ENCODE measurements at places on chromosomes 11 and 22.
A peak's percentile ranks its signal among the peaks of the same experiment; 100 is the strongest.

DNA sequence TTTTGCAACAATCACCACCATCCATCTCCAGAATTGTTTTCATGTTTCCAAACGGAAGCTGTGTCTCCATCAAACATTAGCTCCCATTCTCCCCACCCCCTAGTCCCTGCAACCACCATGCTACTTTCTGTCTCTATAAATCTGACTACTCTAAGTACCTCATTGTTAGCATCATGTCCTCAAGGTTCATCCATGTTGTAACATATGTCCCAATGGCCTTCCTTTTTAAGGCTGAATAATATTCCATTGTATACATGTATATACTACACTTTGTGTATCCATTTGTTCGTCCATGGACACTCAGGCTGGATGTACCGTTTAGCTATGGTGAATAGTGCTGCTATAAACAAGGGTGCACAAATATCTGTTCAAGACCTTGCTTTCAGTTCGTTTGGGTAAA lies 8.2 kb upstream of the DPF2 start:
- no peak for DNase-seq

DNA sequence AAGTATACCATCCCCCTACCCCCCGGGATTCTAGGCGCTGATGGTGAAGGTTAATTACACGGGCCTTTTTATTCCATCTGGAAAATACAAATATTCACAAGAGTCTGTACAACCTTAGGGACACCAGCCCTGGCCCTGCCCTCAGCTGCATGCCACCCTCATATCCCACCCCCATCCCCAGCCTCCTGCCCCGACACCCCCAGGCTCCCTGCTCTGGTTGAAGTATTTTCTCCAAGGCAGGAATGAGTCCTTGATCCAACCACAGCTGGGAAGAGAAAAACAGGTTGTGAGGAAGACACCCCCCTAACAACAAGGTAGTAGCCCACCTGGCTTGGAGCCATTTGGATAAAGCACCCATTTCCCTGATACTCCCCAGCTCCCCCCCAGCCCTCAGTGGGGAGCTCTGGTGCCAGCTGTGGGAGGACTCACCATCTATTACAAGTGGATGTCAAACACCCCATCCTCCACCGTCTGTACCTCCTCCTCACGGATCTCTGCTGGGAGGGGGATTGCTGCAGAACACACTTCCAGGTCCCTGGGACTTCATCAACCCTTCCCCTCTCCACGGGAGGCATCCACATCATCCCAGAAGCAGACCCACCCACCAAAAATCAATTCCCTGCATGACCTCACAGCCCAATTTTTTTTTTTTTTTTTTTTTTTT lies 4.0 kb upstream of the NRXN2 start:
- DNase-seq, result no peak

DNA sequence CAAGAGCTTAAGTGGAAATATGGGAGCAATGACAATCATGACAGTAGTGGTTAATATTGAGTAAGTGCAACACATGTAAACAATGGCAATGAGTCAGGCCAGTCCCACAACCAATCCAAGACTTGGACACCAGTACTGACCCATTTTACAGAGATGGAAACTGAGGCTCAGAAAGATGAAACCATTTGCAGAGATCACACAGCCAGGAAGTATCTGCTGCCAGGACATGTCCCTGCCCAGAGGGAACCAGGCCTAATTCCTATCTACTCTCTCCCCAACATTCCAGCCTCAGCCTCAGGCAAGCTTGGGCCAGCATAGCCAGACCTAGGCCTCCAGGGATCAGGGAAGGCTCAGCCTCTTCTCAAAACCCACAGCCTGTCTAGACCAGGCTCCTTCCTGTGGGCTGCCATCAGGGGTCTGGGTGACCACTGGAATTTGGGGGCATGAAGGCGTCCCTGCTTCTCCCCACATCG lies 395.1 kb downstream of the MN1 start:
- DNase-seq, result no peak

DNA sequence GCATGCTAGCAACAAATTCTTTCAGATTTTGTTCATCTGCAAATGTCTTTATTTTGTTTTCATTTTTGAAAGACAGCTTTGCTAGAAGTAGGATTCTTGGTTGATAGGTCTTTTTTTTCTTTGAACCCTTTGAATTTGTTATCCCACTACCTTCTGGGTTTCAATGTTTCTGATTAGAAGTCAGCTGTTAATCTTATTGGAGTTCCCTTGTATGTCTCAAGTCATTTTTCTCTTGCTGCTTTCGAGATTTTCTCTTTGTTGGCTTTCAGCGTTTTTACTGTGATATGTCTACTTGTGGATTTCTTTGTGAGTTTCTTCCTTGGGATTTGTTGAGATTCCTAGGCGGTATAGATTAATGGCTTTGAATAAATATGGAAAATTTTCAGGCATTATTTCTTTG lies 27.2 kb upstream of the MS4A8 start:
- DNase-seq, result no peak

DNA sequence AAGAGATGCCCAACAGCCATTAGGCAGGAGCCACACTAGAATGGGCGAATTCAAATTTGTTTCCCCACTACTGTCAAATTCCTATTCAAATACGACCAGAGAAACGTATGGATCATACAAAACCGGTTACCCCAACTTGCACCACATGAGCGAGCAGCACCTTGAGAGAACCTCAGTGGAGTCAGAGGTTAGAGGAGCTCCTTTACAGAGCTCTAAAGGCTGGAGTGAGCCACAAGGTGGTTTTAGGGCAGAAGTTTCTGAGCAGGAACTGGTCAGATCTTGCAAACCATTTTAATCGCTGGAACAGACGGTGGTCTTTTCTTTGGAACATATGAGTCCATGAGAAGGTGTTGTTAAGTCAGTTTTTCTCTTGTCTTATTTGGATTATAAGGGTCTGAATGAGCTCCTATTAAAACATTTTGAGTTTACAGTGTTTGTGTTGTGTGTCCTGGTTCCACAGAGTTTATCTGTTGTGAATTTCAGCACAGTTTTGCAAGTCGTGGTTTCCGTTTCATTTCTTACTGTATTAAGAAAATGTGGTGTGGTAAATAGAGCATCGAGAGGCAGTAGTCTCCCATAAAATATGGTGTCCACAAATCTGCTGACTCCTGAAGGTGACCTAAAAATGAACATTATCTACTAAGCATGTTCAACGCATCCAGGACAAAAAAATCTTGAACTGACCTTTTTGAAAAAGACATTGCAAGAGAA lies 471.7 kb downstream of the NTM start:
- DNase-seq, result no peak

DNA sequence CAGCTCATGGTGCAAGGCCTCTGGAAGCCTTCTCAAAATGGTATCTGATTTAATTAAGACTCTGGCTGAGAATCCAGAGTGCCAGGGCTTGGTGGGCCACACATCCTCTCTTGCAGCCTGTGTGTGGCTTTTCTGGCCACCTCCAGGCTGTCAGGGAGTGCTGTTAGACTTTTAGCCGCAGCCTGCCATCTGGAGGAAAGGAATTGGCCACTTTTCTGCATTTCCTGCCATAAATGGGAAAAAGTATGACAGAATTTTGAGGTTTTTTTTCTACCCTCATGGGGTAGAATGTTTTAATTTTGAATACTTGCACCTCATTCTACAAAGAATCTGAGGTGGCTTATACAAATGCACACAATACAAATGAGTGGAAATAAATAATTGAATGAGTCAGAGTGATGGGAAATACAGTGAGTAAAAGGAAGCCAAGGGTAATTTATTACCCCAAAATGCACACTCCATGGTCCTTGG lies 218.4 kb downstream of the ADAMTS15 start:
- DNase-seq, result no peak

DNA sequence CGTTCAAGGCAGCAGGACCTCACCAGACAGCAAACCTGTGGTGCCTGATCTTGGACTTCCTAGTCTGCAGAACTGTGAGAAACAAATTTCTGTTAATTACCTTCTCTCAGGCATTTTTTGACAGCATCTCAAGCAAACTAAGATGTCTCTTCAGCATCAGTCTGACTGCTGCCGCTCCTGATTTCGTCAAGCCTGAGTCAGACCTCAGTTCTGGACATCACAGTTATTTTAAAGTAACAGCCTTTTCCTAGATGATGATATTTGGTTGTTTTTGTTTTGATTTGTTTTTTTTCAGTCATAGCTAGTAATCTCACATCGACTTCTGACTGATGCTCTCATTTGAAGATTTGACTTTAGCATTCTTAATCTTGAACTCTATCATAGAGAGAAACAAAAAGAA lies 71.9 kb downstream of the BLID start:
- DNase-seq, result no peak

GRCh38 chr22:24282401-24282800 lies 11.8 kb downstream of the SPECC1L start:
- no peak for DNase-seq

- no peak for DNase-seq
These were observed 8.8 kb downstream of the GGA1 start for GRCh38 chr22:37617431-37617830.

GRCh38 chr11:111035746-111036145 lies 209.8 kb upstream of the POU2AF2 start:
- no peak for DNase-seq

DNA sequence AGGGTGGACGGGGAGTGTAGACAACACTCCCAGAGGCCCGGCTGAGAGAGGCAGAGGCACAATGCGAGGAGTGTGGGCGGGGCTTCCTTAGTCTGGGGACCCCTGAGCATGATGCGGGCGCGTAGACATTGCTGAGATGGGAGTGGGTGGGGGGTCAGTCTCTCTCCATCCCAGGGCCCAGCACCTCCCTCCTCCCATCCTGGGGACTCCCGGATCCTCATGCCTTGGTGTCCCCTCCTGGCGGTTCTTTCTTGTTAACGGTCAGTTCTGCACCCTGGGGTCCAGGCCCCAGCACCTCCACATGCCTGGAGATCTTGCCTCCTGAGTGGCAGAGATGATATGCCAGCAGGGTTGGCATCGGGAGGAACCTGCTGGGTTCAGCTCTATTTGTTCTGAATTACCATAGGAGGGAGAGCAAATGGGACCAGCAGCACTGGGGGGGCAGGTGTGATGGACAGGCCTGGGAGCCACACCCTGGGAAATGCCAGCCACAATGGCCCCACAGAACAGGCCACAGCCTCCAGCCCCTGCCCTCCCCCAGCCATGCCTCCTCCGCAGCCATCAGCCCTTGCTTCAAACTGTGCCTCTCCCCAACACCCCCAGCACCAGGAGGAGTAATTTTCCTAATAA lies 55.7 kb downstream of the RTL6 start:
- no peak for DNase-seq

DNA sequence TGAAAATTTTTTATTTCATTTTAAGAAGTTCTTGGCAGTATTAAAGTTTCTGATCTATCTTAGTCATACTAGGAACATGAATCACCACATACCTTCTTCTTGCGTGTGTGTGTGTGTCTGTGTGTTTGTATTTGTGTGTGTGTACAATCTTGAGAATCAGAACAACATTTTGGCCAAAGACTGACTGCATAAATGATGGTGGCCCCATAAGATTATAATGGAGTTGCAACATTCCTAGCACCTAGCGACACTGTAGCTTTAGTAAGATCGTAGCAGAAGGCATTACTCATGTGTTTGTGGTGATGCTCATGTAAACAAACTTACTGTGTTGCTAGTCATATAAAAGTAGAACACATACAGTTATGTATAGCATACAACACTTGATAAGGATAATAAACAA lies 205.4 kb downstream of the FAM76B start:
- DNase-seq, result peak; percentile 5

GRCh38 chr11:91164452-91164822 lies 941.6 kb upstream of the CHORDC1 start:
- no peak for DNase-seq

- DNase-seq, result peak; percentile 23
These were observed 787.1 kb upstream of the API5 start for GRCh38 chr11:42524534-42525227.

DNA sequence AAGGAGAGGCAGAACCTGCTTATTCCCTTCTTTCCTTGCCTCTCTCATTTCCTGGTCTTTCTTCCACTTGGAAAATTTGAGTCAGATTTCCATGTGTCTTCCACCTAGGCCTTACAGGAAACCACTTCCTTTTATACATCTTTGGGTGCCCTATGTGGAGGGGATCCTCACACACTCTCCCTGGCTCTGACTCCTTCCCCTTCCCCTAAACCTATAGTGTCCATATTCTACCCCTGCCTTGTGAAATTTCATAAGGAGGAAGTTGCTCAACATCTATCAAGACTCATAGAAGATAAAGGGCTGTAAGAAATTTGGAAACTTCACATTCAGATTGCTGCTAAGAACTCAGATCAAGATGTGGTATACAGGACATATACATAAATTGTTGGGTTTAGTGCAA lies 20.4 kb downstream of the TUG1 start:
- no peak for DNase-seq

- DNase-seq, result peak; percentile 33
These were observed 26.7 kb downstream of the SYT9 start for GRCh38 chr11:7278314-7278917.

GRCh38 chr22:37983860-37984791 lies at the start of gene SOX10:
TSS of gene SOX10 (minus strand) at chr22:37984555. CDS start at chr22:37983784, 771 bp downstream.
- no peak for DNase-seq

DNA sequence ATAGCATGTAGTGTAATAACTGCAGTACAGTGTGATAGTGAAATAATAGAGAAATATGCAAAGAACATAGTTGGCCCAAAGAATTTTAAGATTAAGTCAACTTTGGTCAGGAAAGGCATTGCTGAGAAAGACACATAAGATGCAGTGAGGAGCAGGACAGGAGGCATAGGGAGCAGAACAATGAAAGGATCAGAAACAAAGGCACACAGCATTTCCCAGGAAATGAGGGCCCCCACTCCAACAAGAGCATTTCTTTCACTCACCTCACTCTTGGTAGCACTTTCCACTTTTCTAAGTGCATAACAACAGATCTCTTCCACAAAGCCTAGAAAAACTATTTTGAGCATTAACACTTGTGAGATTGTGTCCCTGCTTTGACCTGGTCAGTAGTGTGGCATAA lies 238.4 kb upstream of the FAT3 start:
- no peak for DNase-seq

GRCh38 chr11:44565953-44566949 lies 788 bp downstream of the CD82 start:
- DNase-seq, result peak; percentile 30

DNA sequence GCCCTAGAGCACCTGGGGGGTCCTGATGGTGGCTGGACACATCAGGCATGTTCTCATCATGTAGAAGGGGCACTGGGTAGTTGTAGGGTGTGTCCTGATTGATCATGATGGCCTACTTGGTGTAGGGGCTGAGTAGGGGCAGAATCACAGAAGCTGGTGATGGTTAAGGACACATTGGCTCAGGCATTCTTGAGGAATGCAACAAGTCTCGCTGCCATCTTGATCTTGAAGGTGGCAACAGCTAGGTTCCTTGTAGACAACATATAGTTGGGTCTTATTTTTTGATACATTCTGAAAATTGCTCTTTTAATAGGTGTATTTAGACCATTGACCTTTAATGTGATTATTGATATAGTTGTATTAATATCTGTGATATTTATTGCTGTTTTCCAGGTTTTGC lies 28.1 kb downstream of the PPP6R3 start:
- DNase-seq, result no peak
